Upper lobe of right lung (tissue), 1 donor: ENCODE measurements at places on chromosomes 11 and 22. TPM values are rescaled to one million over a fixed set of nuclear protein-coding genes. Genes with fewer than 3 reads are reported as not detected.

GRCh38 chr11:62073061-62073460 is 50.8 kb upstream of the INCENP start:
- H3K27ac ChIP-seq = no peak overlapping the region
- H3K27me3 ChIP-seq = no peaks in the 10 kb centered on the region
- H3K4me1 ChIP-seq = no peaks in the 10 kb centered on the region
- DNase-seq = no peak

GRCh38 chr11:45412521-45412920 is 126.4 kb upstream of the SYT13 start:
- peaks cover 27% of the 10 kb centered on the region for H3K27me3 ChIP-seq
- H3K4me3 ChIP-seq = no peak overlapping the region

- H3K36me3 ChIP-seq = no peaks in the 10 kb centered on the region
- no peak overlapping the region for H3K27ac ChIP-seq
- DNase-seq = no peak
Observed at GRCh38 chr22:27197618-27198017, 540.2 kb downstream of the MIAT start.

DNA sequence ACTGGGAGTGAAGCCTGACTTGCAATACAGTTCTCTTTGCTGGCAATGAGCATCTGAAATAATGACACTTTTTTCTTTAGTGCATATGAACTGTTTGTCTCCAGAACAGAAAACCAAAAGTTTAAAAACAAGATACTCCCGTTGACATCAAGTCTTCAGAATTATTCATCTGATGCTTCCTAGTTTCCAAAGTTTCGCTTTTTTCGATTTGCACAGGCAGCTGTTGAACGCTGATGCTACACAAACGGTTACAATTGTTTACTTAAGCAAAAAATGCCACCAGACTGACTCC is 612 bp upstream of the BIRC2 start:
- H3K27ac ChIP-seq = peak overlapping the region; percentile 98
- peaks cover 15% of the 10 kb centered on the region for H3K36me3 ChIP-seq
- H3K27me3 ChIP-seq = no peaks in the 10 kb centered on the region
- peaks cover 19% of the 10 kb centered on the region for H3K4me1 ChIP-seq
- H3K4me3 ChIP-seq = peak overlapping the region; percentile 86

DNA sequence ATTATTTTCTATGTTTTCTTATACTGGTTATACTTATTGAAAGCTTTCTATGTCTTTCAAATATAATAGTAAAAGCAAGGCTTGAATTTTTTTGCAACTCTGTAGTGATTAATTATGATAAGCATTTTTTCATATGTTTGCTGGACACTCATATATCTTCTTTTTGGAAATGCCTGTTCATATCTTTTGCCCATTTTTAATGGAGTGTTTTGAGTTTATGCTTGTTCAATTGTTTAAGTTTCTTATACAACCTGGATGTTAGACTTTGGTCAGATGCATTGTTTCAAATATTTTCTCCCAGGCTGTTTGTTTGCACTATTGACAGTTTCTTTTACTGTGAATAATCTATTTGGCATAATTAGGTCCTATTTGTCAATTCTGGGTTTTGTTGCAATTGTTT is 11.9 kb downstream of the OR52H1 start:
- H3K27me3 ChIP-seq = no peaks in the 10 kb centered on the region
- H3K4me1 ChIP-seq = no peaks in the 10 kb centered on the region
- no peak for DNase-seq
- no peak overlapping the region for H3K4me3 ChIP-seq
- no peaks in the 10 kb centered on the region for H3K36me3 ChIP-seq
- H3K27ac ChIP-seq = no peak overlapping the region

DNA sequence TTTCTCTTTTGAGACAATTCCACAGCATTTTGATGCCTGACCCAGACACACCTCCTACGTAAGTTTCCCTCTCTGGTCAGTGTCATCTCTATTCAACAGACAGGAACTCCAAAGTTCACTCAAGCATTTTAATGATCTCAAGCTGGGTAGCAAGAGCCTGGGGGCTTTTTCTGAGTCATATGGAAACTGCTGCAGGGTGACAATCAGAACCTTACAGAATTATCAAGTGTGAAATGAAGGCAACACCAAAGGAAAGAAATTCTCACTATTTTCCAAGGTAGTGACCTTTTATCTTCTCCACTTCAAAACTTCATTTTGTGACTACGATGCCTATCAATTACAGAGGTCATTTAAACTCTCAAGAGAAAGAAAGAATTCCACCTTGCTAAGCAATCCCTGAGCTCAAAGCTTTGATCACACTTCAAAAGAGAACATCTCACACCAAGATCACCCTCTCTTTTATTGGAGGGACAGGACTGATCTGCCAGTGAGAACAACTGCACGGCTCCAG is 229.0 kb upstream of the ZC3H12C start:
- H3K4me1 ChIP-seq = no peaks in the 10 kb centered on the region
- H3K4me3 ChIP-seq = no peak overlapping the region
- no peak for DNase-seq
- no peaks in the 10 kb centered on the region for H3K36me3 ChIP-seq
- no peak overlapping the region for H3K27ac ChIP-seq

FOXRED1 gene
- 14.8 TPM for total RNA-seq

DNA sequence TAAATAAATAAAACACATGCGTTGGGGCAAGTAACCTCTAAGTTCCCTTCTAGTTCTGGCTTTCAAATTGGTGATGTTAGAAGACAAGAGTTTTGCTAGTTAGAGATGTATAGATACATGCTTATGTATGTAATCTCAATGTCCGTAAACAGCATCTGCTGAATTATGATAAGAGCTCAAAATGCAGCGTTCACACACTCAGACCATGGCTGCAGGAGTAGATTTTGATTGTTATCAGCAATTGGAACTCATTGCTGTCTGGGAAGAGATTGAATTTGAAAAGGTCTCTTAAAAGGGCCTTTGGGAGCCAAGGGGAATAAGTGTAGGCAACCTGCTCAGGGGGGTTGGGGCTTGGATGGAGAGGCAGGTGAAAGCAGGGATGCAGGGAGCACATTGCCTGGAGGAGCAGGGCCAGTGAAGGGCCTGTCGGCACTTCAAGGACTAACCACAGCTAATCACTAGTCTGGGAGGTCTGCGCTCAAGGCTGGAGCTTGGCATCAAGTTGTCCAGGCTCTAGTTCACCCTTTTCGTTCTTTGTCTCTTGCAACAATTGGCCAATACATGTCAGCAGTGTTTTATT is 2.7 kb upstream of the RAG1 start:
- H3K27me3 ChIP-seq = no peaks in the 10 kb centered on the region
- H3K4me1 ChIP-seq = no peaks in the 10 kb centered on the region
- no peak for DNase-seq
- no peak overlapping the region for H3K4me3 ChIP-seq

- H3K27me3 ChIP-seq = no peaks in the 10 kb centered on the region
- DNase-seq = no peak
- H3K36me3 ChIP-seq = no peaks in the 10 kb centered on the region
- H3K27ac ChIP-seq = no peak overlapping the region
- H3K4me1 ChIP-seq = no peaks in the 10 kb centered on the region
Observed at GRCh38 chr11:71384561-71384960, 63.6 kb downstream of the DHCR7 start.

- no peaks in the 10 kb centered on the region for H3K36me3 ChIP-seq
- no peak for DNase-seq
- H3K27ac ChIP-seq = no peak overlapping the region
- no peaks in the 10 kb centered on the region for H3K27me3 ChIP-seq
- no peaks in the 10 kb centered on the region for H3K4me1 ChIP-seq
- H3K4me3 ChIP-seq = no peak overlapping the region
Observed at GRCh38 chr11:61065955-61066638, 36.2 kb upstream of the CD5 start.

DNA sequence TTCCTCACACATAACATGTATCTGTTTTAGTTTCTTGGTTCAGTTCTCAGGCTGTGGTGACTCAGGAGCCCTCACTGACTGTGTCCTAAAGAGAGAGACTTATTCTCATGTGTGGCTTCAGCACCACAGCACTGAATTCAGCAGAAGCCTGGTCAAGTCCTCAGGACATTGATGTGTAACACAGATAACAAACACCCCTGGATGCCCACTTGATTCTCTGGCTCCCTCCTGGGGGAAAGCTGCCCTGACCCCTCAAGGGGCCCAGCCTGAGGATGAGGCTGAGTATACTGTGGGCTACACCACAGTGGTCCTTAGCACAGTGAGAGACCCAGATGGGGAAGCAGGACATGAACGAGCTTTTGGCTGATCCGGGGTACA is 87.2 kb upstream of the VPREB1 start:
- no peak overlapping the region for H3K27ac ChIP-seq
- H3K27me3 ChIP-seq = no peaks in the 10 kb centered on the region
- H3K4me1 ChIP-seq = no peaks in the 10 kb centered on the region
- H3K36me3 ChIP-seq = no peaks in the 10 kb centered on the region

DNA sequence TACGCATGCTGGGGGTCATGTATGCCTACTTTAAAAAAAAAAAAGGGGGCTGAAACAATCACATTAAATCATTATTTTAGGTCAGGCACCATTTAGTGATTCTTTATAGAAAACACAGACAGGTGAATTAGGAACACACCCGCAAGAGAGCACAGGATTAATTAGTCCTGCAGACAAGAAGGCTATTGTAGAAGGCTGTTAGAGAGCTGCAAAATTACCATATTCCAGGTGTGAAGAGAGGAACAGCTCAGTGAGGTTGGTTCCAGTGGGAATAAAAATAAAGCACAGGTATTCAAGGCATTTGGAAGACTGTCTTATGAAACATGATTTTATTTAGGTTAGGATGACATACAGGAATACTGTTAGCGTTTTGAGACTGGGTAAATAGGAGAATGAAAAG is 649.1 kb downstream of the OPCML start:
- no peaks in the 10 kb centered on the region for H3K36me3 ChIP-seq
- no peaks in the 10 kb centered on the region for H3K4me1 ChIP-seq
- no peaks in the 10 kb centered on the region for H3K27me3 ChIP-seq
- H3K4me3 ChIP-seq = no peak overlapping the region

DNA sequence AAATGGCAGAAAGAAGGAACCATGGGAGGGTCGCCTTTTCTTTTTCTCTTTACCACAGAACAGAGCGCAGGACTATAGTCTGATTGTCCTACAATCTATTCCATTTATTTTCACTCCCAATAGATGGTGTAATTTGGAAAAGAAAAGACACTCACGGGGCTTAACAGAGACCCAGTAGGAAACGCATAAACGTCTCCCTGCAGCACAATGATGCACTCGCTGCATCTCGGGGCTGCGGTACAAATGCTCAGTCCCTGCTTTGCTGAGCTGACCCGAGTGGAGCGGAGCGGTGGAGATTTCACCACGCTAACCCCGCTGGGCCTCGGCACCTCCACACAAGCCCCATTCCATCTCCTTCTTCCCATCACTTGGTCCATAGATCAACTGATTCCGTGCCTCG is 1.5 kb downstream of the FEZ1 start:
- H3K4me1 ChIP-seq = peaks cover 17% of the 10 kb centered on the region
- peaks cover 10% of the 10 kb centered on the region for H3K27me3 ChIP-seq
- no peak overlapping the region for H3K27ac ChIP-seq
- no peak for DNase-seq
- H3K4me3 ChIP-seq = peak overlapping the region; percentile 60

C11orf21 gene
- 6.5 TPM for total RNA-seq

GRCh38 chr22:25060522-25061071 is 108.1 kb downstream of the KIAA1671 start:
- H3K4me3 ChIP-seq = no peak overlapping the region
- peaks cover 8% of the 10 kb centered on the region for H3K4me1 ChIP-seq
